ENCODE measurements at places on chromosomes 7 and 10. TPM values are rescaled to one million over a fixed set of nuclear protein-coding genes. Genes with fewer than 3 reads are reported as not detected.

The DOCK4 gene
- 14.0 TPM for total RNA-seq

The DNAJB6 gene
- total RNA-seq: 55.9 TPM

The IFIT1B gene
- total RNA-seq: not detected

The ANKRD1 gene
- total RNA-seq: 1.5 TPM

The OR2A42 gene
- total RNA-seq: not detected

The ANKMY2 gene
- total RNA-seq: 2.6 TPM

DNA sequence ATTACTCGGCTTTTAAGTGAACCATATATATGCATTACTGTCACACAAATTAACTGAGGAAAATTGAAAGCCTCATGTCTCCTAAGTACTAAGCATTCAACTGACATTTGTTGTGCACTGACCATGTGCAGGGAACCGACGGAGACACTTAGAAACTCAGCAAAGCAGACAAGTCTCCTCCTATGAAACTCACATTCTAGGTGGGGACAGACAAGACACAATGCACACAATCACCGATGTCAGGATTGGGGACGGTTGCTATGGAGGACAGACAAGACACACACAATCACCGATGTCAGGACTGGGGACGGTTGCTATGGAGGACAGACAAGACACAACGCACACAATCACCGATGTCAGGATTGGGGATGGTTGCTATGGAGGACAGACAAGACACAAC is 134.0 kb downstream of the PTPRN2 start:
- DNase-seq: no peak

GRCh38 chr7:80298201-80298600 is 163.6 kb downstream of the GNAI1 start:
- no peak for DNase-seq

DNA sequence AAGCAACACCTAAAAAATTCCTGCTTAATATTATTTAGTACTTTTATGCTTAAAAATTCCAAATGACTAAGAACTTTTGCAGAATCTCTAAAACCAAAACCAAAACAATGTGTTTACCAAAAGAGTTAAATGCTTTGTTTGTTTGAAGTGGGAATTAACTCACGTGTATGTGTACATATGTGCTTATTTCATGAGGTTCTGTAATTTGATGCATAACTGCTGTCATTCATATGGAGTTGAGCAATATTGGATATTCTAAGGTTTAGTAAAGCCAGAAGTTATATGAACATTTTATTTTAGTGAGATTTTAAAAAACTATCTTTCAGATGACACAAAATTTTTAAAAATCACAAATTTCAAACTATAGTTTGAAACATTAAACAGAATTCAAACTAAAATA is 157.1 kb downstream of the PIP4K2A start:
- no peak for DNase-seq

- no peak for DNase-seq
Observed at GRCh38 chr7:6096581-6096980, 65.4 kb downstream of the ANKRD61 start.

GRCh38 chr10:75283671-75284470 is 48.1 kb upstream of the COMTD1 start:
- no peak for DNase-seq

GRCh38 chr10:120850911-120851865 is at the start of gene WDR11:
Gene WDR11 (plus strand): TSS chr10:120851362. CDS start chr10:120851421, 59 bp downstream.
- DNase-seq: peak; percentile 90

- peak; percentile 39 for DNase-seq
Observed at GRCh38 chr10:14382022-14382421, 51.3 kb upstream of the FRMD4A start.

GRCh38 chr7:151780631-151781030 is 96.3 kb downstream of the PRKAG2 start:
- peak; percentile 43 for DNase-seq

GRCh38 chr10:130924138-130924819 is 387.2 kb downstream of the TCERG1L start:
- no peak for DNase-seq

DNA sequence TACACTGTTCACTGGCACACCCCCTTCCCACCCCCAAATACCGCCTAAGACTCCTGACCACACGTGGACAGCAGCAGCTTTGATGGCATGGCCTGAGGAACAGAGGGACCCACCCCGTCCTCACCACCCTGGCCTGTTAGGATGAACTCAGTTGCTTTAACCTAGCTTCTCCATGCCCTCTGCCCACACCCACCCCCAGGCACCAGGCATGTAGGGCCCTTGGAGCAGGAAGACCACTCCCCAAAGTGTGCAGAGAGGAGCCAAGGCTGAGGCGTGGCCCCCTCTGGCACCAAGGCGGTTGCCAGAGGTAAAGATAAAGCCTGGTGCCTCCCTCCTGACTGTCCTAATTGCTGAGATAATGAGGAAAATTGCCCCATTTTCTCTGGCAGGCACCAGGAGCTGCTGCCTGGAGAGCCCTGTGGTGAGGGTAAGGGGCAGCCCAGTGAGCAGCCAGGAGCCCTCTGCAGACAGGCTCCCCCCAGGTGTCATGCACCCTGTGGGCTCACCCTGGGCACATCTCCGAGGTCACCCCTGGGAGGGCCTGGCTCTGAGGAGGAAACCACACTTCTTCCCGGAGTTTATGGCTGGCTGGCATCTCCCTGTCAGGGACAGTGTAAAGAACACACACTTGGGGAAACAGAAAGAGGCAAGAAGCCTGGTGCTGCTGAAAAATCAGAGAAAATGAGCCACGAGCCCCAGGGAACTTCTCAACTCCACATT is 47.7 kb downstream of the LRRC20 start:
- DNase-seq: no peak

DNA sequence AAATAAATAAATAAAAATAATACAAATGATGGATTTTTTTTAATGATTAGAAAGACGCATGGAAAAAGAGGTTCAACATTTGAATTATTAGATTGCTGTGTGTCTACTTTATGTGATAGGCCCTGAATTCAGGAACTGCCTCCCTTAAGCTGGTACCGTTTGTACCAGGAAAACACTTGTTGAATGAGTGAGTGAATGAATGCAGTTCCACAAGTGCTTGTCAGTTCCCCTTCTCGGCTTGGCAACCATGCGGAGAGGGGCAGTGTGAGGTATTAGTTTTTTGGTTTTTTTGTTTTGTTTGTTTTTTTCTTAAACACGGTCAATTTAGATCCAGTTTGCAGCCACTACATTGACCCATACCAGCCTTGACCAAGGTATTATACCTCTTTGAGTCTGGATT is 2.1 kb upstream of the DPY19L1 start:
- DNase-seq: no peak

- no peak for DNase-seq
Observed at GRCh38 chr7:71558806-71559613, 427.1 kb downstream of the GALNT17 start.

- DNase-seq: no peak
Observed at GRCh38 chr7:101824440-101824839, 7.0 kb downstream of the CUX1 start.

GRCh38 chr7:139656387-139656786 is 121.4 kb downstream of the HIPK2 start:
- no peak for DNase-seq

DNA sequence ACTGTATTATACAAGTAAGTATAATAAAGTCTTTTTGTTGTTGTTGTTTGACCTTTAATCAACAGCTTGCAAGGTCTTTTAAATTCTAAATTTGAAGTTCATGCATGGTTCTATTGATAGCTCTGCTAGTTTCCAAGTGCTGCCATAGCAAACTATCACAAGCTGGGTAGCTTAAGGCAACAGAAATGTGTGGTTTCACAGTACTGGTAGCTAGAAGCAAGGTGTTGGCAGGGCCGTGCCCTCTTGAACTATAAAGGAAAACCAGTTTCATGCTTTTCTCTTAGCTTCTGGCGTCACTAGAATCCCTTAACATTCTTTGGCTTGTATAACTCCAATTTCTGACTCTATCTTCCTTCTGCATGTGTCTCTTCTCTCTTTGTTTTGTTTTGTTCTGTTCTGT is 1021.9 kb upstream of the AUTS2 start:
- no peak for DNase-seq

DNA sequence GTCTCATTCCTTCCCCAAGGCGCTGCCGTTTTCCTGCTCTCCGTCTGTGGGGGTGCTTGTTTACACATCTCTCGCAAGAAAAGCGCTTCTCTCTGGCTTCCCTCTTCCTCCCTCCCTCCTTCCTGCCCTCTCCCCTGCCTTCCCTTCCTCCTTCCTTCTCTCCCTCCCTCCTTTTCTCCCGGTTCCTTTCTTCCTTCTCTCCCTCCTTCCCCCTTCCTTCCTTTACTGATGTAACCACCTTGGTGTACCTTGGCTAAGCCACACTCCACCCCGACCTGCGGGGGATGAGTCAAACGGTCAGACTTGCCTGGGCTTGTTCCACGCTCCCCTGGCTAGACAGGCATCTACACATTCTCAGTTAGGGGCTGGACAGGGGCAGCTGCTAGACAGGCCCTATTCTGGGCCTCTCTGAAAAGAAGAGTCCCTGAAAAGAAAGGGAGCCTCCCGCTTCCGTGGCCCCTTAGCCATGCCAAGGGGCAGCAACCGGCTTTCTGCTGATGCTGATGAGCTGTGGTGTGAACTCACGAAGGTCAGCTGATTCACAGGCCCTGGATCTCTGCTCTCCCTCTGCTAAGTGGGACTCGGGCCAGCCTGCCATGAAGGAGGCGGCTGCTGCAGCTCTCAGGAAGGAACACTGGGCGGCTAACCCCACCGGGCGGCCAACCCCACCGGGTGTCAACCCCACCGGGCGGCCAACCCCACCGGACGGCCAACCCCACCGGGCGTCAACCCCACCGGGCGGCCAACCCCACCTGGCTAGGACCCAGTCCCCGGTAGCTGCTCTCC is 216.8 kb downstream of the TCERG1L start:
- no peak for DNase-seq

DNA sequence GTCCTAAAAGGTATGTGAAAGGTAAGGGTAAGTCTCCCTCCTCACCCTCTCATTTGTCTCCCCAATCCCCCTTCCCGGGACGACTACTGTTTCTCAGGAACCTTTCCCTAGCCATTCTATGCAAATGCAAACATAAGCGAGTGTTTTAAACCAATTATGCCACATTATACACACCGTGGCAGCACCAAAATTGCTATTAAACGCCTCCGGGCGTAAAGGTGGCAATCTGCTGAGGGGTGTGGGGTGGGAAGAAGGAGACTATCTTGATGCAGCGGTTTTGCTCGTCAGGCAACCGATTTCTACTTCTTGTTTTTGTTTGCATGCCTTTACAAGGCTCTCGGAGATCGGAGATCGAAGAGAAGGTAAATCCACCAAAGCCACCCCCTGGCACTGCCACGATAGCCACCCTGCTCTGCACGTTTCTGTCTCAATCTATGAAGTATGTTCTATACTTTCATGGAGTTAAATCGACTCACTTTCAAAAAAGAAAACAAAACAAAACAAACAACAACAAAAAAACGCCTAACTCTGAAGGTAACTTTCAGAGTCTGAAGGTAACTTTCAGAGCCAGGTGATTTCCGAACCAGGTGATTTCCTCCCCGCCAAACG is 46.0 kb upstream of the CDK1 start:
- DNase-seq: peak; percentile 34

GRCh38 chr7:4715410-4715776 is 33.3 kb downstream of the FOXK1 start:
- DNase-seq: peak; percentile 61

GRCh38 chr10:132339276-132339675 is 7.3 kb downstream of the LRRC27 start:
- no peak for DNase-seq

DNA sequence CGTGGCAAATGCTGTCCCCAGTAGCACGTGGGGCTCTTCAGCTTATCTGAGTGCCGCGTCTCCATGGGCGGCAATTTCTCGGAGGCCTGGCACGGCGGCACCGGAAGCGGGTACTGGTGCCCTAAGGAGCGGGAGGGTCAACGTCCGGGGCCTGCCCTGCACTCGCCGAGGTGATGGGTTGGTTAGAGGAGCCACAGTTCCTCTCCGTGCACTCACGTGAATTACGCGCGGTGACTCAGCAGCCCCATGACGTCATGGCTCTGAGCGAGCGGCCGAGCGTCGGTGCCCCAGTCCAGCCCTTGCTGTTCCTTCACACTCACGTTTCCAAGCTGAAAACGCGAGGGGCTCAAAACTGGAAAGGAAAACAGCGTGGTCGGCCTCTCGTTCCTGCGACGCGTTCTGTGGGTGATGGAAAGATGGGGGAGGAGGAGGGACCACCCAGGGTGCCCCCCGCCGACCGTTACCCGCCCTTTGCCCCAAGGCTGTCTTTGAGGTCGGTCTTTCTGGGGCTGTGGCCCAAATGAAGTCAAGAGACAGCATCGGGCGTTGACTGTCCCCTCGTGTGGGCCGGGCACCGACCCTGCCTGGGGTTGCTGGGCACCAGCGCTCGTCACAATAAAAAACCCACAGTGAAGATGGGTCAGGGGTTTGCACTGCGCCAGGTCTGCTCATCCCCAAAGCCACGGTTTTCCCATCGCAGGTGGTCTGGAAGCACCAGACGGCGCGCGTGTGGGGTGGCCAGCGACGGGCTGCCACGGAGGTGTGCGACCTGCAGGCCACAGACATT is 70.4 kb upstream of the CFAP46 start:
- DNase-seq: no peak

GRCh38 chr7:101650579-101651081 is 21.5 kb upstream of the MYL10 start:
- DNase-seq: peak; percentile 22

- no peak for DNase-seq
Observed at GRCh38 chr7:70834424-70834823, 297.5 kb upstream of the GALNT17 start.

DNA sequence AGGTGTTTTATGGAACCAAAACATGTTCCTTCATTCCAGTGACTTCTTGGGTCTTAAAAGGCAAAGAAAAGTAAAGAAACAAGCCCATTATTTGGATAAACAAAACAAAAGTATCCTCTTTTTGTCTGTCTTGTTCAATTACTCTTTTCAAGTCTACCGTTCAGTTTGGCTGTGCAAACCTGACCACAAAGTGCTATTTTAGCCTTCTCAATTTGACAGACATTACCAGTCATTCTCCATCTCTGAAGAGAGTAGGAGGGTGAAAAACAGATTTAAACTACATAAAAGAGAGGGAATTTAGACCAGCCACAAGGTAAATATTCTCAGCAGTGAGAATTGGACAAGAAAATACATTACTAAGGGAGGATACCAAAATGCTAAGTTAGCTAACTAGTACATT is 145.2 kb downstream of the GRM3 start:
- DNase-seq: no peak

DNA sequence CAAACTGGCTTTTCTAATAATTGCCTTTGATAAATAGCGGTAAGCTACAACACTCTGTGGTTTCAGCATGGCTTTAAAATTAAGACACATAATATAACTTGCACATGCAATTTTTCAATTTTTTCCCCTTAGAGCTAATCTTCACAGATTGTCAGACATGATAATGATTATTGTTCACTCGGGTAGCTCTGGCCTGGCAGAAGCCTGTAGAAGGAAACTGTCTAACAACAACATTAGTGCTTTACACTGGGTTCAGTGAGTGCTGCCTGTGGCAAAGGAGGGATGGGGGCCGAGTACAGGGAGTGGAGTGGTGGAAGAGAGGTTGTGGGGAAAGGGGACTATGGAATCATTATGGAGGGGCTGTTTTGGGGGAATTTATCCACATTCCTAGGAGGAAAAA is 67.2 kb upstream of the AUTS2 start:
- no peak for DNase-seq

DNA sequence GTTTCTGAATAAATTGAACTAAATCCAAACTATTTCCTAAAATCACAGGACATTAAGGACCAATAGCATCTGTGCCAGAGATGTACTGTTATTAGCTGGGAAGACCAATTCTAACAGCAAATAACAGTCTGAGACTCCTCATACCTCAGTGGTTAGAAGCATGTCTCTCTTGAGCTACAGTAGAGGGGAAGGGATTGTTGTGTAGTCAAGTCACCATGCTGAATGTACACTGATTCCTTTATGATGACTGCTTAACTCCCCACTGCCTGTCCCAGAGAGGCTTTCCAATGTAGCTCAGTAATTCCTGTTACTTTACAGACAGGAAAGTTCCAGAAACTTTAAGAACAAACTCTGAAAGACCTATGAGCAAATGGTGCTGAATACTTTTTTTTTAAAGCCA is 13.9 kb downstream of the MEST start:
- DNase-seq: no peak
